ENCODE measurements at places on chromosomes 16 and 17. TPM values are rescaled to one million over a fixed set of nuclear protein-coding genes. Genes with fewer than 3 reads are reported as not detected.

Gene PTX4
- not detected for total RNA-seq

Gene KRT20
- 6.6 TPM for total RNA-seq

Gene PHLPP2
- 15.5 TPM for total RNA-seq

Gene KRT39
- total RNA-seq, result not detected

Gene CDYL2
- total RNA-seq, result 10.7 TPM

Data from breast epithelium (tissue), 4 donors.